ENCODE measurements at places on chromosomes 4 and X.

DNA sequence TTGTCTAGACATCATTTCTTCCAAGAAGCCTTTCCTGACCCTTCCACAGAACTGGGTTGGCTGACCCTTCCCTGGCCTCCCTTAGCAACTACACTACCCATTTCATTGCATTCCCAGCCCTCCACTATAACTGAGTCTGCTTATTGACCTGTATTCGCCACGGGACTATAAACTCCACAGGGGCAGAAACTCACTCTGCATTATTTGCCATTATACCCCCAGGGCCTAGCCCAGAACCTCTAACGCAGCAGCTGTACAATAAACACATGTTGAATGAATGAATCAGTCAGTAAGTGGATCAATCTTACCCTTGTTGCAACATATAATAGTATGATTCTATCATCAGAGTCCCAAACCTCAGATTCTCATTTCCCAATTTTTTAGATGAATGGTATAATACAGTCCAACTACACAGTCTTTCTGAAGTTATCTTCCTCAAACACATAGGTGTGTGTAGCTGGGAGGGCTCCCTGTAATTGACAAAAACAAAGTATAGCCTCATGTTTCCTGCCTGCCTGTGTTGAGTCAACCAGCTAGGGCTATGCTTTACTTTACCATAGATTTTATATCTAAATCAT lies 209.3 kb downstream of the CHIC2 start:
- no peak for DNase-seq

DNA sequence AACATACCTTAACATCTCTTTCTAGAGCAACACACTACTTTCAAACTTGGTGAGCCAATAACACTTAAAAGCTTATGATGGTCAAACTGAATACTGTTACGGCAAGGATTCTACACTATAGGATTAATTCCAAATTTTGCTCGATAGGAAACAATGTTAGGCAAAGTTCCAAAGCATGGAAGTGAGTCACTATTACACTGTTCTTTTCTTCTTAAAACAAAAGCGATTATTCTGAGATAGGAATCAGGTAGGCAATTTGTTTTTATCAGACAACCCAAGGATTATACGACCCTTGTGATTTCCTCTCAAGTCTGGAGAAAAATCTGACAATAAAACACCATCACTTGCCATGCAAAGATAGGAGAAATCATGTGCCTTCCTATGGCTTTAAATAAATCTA lies 81.5 kb downstream of the HUWE1 start:
- DNase-seq, result no peak

- DNase-seq, result no peak
These were observed 138.1 kb upstream of the NEIL3 start for GRCh38 chr4:177171588-177171987.

DNA sequence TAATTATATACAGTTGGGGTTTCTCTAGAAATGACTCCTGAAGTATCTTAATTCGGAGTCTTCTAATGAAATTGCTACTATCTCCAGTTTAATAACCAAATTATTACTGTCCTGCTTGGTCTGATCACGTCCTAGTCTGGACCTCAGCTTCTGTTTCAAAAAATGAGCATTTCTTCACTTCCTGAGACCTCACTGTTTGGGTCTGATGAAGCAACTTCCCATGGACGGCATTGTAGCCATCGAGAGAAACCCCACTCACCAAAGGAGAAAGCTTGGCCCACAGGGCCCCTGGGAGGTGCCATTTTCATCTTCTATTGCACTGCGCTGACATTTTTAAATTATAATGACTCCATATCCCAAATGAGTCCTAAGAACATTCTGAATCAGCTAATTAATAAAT lies 178.0 kb downstream of the MGST2 start:
- no peak for DNase-seq

GRCh38 chr4:72858328-72858727 lies 211.2 kb downstream of the COX18 start:
- no peak for DNase-seq

DNA sequence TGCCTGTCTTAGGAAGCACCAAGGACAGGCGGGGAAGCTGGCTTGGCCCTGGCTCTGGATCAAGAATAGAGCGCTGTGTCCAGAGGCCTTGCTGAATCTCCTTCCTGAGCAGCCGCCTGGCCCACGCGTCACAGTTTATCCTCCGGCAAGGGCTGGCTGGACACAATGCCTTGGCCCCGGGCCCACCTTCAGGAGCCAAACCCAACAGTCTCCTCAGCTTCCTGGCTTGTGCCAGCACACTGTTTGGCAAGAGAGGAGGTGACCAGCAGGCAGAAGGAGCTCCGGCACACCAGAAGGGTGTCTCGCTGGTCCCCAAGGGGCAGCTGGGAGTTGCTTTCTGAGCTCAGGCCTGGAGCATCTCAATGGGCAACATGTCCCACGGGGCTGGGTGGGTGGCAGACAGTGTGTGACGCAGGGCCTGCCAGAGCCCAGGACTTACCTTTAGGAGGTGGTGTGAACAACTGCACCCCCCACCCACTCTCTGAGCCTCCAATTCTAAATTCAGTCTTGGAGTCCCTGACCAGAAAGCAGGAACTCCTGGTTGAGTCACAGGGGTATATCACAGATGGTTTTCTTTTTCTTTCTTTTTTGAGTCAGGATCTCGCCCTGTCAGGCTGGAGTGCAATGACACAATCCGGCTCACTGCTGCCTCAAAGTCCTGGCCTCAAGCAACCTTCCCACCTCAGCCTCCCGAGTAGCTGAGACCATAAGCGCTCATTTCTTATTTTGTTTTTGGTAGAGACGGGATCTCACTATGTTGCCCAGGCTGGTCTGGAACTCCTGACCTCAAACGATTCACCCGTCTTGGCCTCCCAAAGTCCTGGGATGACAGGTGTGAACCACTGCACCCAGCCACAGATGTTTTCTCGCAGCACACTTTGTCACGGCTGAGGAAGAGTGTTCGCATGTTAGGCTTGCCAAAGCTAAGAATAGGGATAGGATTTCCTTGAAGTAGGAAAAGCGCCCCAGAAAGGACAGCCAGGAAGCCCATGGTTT lies 361.2 kb downstream of the BCOR start:
- no peak for DNase-seq

Measured in islet precursor cell (in vitro differentiated cells).